Ureter (tissue), 1 donor: ENCODE measurements at places on chromosomes 5 and 9. TPM values are rescaled to one million over a fixed set of nuclear protein-coding genes. Genes with fewer than 3 reads are reported as not detected.

IGFBPL1 gene
- not detected for total RNA-seq

FGF1 gene
- total RNA-seq = not detected

PCDHA12 gene
- 0.89 TPM for total RNA-seq

SAPCD2 gene
- total RNA-seq = 1.6 TPM

BOD1 gene
- 49.3 TPM for total RNA-seq

- no peak for DNase-seq
These were observed 54.1 kb downstream of the USP20 start for GRCh38 chr9:129889122-129889940.

GRCh38 chr5:174431504-174431903, 292.9 kb upstream of the MSX2 start:
- DNase-seq = no peak

- no peak for DNase-seq
These were observed 207.7 kb downstream of the TTLL11 start for GRCh38 chr9:121885345-121885901.

GRCh38 chr5:84370176-84370575, 14.5 kb downstream of the EDIL3 start:
- no peak for DNase-seq

DNA sequence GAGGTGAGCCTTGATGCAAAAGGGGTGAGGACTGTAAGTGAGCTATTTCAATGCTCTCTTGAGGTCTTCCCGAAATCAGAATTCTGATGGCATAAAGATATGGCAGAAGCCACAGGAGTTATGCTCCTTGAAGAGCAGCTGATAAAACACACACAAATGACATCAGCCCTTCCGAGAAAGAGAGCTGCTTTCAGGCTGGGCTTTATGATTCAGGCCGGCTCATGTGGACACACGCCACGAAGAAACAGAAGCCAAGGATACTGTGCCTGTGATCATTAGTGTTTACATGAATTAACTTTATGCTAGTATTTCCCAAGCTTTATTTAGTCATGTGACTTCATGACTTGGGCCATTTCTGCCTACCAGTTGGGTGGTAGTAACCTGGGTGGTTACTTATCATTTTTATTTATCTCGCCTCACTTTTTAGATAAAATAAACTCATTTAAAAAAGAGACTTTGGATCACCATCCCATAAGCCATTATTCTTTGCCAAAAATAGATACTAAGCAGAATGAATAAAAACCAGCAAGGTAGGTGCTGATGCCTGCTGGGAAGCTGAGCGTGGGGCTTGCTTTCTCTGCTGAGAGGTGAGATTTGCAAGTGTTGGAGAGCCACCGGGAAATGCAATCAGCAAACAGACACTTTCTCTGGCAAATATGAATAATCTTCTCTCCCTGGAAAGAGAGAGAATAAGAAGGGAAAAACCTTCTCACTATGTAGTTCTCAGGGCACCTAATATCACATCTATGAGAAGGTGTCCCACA, 73.0 kb upstream of the SLC25A51 start:
- DNase-seq = peak; percentile 70

- no peak for DNase-seq
These were observed 257.1 kb downstream of the SAXO1 start for GRCh38 chr9:18775930-18776329.

GRCh38 chr9:113274474-113275156, 757 bp downstream of the CDC26 start:
- no peak for DNase-seq
